ENCODE measurements at places on chromosomes 2 and 18.

DNA sequence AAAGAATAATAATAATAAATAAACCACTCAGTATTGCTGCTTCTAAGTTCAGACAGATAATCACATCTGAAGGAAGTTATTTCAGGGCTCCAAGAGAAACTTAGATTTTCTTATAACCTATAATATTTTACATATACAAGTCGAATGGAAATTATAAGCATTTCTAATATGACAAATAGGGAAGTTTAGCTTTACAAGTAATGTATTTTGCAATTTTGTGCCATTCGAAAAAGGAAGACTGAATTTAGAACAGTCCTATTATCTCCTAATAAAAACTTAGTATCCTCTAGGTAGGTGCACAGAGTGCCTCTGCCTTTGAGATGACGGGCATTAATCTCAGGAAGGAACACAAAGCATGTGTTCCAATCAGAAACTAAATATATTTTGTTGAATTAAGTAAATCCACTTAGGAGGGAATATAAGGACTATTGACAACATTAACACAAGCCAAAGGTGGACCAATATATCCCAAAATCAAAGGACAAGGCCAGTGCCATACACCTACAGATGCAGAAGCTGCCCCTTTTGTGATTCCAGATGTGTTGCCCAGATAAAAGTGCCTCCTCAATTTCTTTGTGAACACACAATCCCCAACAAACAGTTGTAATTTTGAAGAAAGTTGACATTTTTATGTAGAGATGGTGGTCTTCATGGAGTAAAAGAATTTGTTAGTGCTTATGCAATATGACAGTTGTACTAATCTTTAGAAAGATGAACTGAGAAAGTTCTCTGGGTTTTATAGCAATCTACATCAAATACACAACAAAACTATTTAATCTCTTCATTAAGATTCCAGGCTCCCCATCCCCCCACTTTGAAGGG lies 36.6 kb downstream of the PTCD3 start:
- DNase-seq: no peak

DNA sequence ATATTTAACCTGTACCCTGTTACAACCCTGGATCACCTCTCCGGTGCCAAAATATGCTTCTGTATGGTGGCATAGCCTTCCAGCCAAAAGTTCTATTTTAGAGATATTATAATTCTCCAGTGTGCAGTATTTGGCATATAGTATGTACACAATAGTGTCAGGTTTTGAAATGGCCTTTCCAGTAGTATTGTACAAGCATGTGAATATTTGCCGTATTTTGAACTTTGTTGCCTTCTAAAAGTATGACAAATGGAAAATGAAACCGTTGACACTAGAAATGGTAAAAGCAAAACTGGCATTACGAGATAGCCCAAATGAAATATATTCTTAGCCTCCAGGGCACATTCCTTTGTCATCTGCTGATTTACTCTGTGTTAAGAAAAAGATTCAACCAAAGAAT lies 431.2 kb downstream of the LRP1B start:
- no peak for DNase-seq

GRCh38 chr2:38375696-38376345 lies 1.3 kb downstream of the ATL2 start:
- no peak for DNase-seq

DNA sequence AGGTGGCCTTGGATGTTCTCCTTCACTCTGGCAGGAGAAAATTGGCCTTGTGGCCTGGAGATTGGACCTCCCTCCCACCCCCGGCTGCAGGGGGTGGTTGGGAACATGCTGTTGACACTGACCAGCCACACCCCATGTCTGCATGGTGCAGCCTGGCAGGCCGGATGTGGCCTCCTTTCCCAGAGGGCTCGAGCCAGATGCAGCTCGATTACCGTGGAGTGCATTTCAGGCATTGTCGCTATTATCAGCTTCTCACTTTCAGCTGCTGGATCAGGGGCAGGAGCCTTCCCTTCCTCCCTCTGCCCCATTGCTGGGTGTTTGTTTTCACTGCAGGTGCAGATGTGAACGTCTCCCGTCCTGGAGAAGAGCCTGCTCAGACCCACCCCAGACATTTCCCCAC lies 211.0 kb upstream of the SIX2 start:
- no peak for DNase-seq

- DNase-seq: no peak
These were observed 20.5 kb downstream of the TYMS start for GRCh38 chr18:677951-678381.

- no peak for DNase-seq
These were observed 16.0 kb upstream of the SERPINB3 start for GRCh38 chr18:63677500-63678225.

DNA sequence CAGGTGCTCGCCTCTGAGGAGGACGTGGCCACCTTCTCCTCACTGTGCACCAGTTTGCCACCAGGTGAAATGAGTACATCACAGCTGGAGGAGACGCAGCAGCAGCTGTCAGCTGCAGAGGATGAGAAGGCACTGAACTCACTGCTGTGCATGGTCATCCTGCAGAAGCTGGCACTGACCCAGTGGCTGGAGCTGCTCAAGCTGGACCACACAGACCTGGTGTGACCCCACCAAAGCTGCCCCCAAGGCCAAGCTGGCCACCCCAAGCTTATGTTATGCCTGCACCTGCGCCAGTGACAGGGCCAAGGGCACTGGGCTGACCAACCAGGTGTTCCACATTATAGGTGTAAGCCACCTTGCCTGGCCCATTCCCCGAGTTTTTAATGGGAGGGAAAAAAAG lies 19.3 kb downstream of the CLK1 start:
- DNase-seq: no peak

DNA sequence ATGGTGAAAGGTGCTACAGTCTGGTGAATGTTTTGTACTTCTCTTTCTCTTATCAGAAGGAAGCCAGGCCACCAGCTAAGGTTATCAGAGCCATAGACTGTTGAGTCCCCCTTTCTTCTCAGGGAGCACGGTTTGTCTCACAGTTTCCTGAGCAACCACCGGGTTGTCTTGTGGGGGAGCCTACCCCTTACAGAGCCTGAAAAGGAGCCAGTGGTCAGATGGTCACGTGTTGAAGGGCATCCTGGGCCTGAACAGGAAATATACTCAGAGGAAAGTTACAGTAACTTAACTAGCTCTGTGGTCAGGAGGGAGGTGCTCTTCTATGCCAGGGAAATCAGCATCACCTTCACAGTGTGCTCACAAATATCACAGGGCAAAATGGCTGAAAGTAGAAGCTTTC lies 11.6 kb downstream of the CD28 start:
- no peak for DNase-seq

Data from cortex of kidney (tissue), 1 donor.